Left renal pelvis (tissue), 4 donors: ENCODE measurements at places on chromosomes 7 and 10. TPM values are rescaled to one million over a fixed set of nuclear protein-coding genes. Genes with fewer than 3 reads are reported as not detected.

- DNase-seq, result no peak
These were observed 200.0 kb upstream of the MKI67 start for GRCh38 chr10:128326251-128326650.

The EPO gene
- polyA plus RNA-seq, result not detected

DNA sequence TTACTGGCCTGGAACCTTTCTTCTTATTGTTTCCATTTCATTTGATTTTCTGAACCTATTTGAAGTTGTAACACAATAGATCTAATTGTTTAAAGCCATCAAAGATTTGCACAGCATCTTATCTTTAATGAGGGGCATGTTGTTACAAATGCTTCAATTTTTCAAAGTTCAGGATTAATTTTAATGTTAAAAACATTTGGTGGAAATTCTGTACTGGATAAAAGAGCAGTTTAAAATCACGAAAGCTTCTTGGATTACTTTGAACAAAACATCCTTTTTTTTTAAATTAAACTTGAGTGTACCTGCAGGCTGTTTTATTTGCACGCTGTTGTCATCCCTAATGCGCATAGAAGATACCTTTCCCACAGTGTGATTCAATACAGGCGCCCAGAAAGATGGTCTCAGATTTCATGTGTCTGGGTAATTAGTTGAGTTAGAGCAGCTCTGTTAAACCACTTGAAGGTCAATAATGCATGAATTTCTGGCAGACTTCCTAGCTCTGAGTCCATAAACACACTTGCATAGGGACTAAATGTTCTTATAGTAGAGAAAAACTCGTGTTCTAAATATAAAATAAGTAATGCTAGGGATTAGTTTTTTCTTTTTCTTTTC is 29.3 kb upstream of the DDX50 start:
- peak; percentile 61 for DNase-seq

DNA sequence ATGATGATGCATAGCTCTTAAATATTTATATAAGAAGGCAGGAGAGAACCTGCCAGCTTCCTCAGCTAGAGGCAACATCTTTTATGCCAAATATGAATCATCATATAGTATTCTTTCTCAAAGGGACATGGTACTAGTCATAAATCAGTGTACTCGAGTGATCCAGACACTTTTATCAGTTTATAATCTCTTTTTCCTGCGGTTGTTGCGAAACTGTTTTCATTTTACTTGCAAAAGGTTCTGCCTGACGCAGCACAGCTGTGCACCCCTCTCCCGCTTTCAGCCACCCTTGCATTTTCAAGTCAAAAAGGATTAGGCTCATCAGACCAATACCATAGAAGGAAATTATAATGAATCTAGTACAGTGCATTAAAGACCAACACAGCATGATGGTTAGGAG is 332.3 kb upstream of the PRKCQ start:
- DNase-seq, result no peak

GRCh38 chr7:2354939-2355704 is 495 bp downstream of the EIF3B start:
- DNase-seq, result no peak

The GRID2IP gene
- 0.64 TPM for polyA plus RNA-seq

DNA sequence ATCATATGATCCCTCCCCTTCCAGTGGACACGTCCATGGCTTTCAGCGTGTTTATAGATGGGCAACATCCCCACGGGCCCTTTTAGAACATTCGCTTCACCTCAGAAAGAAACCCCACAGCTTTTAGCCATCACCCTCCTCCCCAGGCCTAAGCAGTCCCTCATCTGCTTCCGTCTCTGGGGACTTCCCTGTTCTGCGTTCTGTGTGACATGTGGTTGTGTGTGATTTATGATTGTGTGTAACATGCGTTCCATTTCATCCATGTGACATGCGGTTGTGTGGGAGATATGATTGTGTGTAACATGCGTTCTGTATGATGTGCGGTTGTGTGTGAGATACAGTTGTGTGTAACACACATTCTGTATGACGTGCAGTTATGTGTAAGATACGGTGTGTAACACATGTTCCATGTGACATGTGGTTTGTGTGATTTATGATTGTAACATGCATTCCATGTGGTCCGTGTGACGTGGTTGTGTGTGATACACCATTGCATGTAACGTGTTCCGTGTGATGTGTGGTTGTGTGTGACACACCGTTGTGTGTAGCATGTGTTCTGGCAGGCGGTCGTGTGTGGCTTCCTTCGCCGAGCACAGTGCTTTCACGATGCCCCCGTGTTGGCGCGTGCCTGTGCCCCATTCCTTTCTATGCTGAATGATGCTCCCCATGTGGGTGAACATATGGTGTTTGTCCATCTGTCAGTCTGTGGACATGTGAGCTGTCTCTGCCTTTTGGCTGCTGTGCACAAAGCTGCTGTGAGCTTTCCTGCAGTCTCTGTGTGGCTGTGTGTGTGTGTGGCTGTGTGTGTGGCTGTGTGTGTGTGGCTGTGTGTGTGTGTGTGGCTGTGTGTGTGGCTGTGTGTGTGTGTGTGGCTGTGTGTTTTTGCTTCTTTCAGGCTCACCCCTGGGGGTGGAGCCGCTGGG is 26.2 kb downstream of the PWWP2B start:
- DNase-seq, result no peak

- DNase-seq, result no peak
These were observed 33.6 kb downstream of the TCERG1L start for GRCh38 chr10:131277969-131278368.

- DNase-seq, result no peak
These were observed 193.6 kb downstream of the MBL2 start for GRCh38 chr10:52578871-52579405.

The AKR1D1 gene
- polyA plus RNA-seq, result 0.07 TPM

GRCh38 chr10:132614431-132615340 is 77.1 kb downstream of the INPP5A start:
- no peak for DNase-seq

The GNAT3 gene
- polyA plus RNA-seq, result not detected

The PIP4K2A gene
- 30.1 TPM for polyA plus RNA-seq

GRCh38 chr7:49398746-49399145 is 374.7 kb upstream of the VWC2 start:
- no peak for DNase-seq

The EBF3 gene
- polyA plus RNA-seq, result 47.4 TPM

GRCh38 chr10:110671788-110672579 is 27.8 kb downstream of the RBM20 start:
- peak; percentile 37 for DNase-seq

GRCh38 chr7:148821422-148821821 is 62.7 kb downstream of the EZH2 start:
- DNase-seq, result no peak

DNA sequence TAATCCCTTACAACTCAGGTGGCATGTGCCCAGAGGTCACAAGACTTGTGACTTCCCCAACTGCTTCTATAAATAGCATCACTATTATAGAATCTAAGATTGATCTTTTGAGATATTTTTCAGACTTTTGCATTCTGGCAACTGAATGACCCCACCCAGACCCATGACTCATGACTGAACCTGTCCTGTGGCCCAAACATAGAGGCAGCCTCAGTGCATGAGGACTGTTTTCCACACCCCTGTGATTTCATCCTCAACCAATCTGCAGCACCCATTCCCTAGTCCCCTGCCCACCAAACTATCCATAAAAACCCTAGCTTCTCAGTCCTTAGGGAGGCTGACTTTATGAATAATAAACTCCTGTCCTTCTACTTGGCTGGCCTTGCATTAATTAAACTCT is 84.5 kb downstream of the MICU1 start:
- no peak for DNase-seq

- DNase-seq, result no peak
These were observed 102.9 kb downstream of the ST8SIA6 start for GRCh38 chr10:17351506-17351905.

The ARHGEF35 gene
- 28.1 TPM for polyA plus RNA-seq

DNA sequence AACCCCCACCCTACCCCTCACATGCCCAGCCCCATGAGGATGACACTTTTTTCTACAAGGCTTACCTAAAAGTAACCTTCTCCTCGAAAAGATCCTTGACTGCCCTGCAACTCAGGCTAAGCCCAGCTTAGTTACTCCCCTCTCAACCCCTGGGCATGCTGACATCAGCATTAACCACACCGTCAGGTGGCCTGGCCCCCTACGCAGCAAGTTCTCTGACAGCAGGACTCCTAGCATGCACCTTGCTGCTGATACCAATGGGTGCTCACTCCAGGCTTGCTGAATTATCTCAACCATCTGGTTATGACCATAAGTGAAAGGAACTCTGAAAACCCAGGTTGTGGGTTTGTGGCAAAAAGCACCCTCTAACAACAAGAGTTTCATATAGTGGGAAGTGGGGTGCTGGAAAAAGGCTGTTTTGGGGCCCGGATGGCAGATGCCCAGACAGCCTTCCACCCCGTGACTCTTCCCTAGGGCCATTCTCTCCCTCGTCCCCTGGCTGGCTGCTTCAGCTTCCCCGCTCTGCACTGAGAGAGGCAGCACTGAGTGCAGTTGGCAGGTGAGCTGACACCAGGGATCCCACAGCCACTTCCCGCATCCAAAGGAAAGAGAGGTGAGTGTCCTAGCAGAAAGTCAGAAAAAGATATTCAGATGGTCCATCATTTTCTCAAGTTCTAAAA is 518.9 kb downstream of the KCNMA1 start:
- no peak for DNase-seq

The PSD gene
- polyA plus RNA-seq, result 13.3 TPM

DNA sequence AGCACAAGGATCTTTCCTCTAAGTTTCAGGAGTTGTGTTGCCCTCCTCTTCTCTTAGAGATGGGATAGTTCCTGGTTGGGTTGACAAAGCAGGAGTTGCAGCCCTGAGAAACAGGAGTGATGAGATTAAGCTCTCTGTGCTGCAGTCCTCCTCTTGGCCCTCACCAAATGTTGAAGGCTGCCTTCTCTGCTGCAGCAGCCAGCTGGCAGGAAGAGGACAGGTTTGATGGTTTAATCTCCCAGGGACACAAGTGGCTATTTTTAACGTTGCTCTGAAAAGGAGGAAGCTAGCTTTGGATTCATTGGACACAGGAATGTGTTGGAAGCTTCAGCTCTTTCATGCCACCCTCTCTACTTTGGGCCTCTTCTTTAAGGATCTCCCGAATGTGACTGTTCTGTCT is 9.4 kb downstream of the STRIP2 start:
- no peak for DNase-seq

GRCh38 chr10:109912335-109913281 is 10.7 kb downstream of the XPNPEP1 start:
- no peak for DNase-seq

GRCh38 chr7:42726066-42726785 is 185.6 kb downstream of the C7orf25 start:
- no peak for DNase-seq

The MRC1 gene
- 12.4 TPM for polyA plus RNA-seq

DNA sequence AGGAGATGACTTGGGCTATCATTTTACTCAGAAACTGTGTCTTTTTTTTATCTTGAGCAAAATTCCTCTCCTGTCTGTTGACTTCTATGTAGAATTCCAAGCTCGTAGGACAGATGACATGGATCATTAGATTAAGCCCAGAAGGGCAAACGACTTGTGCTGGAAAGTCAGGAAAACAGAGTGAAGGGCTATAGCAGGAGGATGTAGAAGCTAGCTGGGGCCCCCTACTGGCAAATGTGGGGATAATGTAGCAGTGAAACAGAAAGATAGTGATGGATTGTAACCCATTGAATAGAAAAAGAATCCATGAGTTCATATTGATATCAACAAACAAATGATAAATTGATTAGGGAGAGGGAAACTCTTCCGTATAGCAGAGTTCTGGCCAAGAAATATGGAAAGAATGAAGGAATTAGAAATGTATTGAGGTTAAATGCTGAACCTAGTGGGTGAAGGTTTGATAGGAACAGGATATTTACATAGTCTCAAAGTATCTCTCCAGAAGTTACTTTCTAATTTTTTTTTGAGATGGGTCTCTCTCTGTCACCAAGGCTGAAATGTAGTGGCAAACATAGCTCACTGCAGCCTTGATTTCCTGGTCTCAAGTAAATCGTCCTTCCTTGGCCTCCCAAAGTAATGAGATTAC is 103.6 kb downstream of the LYZL1 start:
- no peak for DNase-seq

DNA sequence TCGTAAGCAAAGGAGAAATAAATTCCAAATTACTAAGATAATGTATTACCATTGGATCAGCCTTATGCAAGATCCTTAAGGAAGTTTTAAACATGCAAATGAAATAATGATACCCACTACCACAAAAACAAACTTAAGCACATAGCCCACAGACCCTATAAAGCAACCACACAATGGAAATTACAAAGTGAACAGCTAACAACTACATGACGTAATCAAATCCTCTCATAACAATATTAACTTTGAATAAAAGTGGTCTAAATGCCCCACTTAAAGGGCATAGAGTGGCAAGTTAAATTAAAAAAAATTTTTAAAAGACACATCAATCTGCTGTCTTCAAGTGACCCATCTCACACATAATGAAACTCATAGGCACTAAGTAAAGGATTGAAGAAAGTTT is 397.3 kb upstream of the SEMA3A start:
- DNase-seq, result no peak

DNA sequence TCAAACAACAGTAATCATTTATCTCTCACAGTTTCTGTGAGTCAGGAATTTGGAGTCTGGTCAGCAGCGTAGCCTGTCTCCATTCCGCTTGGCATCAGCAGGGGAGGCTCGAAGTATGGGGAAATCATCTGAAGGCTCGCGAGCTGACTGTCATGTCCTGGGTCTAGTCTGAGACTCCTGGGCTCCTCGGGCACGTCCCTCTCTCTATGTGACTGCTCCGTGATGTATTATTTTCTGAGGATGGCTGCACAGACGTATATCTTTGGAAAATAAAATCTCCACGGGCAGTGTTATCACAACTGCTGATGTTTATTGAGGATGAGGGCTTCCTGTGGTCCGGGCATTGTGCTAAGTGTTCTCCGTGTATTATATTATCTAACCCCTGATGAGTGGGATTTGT is 23.3 kb upstream of the PCGF5 start:
- no peak for DNase-seq

GRCh38 chr10:49010865-49011264 is 71.2 kb upstream of the LRRC18 start:
- no peak for DNase-seq

DNA sequence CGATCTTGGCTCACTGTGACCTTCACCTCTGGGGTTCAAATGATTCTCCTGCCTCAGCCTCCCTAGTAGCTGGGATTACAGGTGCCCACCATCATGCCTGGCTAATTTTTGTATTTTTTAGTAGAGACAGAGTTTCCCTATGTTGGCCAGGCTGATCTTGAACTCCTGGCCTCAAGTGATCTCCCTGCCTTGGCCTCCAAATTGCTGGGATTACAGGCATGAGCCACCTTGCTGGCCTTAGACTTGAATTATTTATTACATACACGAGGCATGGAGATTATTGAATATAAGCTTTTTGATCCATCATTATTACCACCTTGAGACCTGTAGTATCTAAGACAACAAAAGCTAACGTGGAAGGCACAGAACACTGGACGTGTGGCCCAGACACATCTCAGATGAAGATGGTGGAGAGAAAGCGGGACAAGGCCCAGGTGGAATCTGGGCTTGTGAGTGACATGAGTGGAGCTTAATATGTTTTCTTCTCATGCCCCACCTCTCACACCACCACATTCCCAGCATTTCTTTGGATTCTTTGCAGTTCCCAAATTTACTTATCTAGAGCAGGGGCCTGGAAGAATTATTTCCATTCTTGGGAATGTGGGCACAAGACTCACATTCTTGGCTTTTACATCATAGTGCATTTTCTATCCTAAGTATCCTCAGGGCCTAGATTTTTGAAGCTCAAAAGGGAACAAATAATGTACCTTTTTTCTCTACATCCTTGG is 76.6 kb downstream of the SUGCT start:
- no peak for DNase-seq

The H2BK1 gene
- not detected for polyA plus RNA-seq

GRCh38 chr7:106405697-106406141 is 120.9 kb upstream of the NAMPT start:
- DNase-seq, result no peak

The IL15RA gene
- 0.71 TPM for polyA plus RNA-seq

The CUZD1 gene
- 1.6 TPM for polyA plus RNA-seq

The SLC18A3 gene
- not detected for polyA plus RNA-seq
